CD4-positive, alpha-beta T cell treated with Interleukin-12 subunit alpha and Interleukin-12 subunit beta, for 1 hour (primary cell): ENCODE measurements at places on chromosomes 4 and X.

GRCh38 chrX:155757046-155757759 lies 123.9 kb upstream of the VAMP7 start:
- no peak for DNase-seq

DNA sequence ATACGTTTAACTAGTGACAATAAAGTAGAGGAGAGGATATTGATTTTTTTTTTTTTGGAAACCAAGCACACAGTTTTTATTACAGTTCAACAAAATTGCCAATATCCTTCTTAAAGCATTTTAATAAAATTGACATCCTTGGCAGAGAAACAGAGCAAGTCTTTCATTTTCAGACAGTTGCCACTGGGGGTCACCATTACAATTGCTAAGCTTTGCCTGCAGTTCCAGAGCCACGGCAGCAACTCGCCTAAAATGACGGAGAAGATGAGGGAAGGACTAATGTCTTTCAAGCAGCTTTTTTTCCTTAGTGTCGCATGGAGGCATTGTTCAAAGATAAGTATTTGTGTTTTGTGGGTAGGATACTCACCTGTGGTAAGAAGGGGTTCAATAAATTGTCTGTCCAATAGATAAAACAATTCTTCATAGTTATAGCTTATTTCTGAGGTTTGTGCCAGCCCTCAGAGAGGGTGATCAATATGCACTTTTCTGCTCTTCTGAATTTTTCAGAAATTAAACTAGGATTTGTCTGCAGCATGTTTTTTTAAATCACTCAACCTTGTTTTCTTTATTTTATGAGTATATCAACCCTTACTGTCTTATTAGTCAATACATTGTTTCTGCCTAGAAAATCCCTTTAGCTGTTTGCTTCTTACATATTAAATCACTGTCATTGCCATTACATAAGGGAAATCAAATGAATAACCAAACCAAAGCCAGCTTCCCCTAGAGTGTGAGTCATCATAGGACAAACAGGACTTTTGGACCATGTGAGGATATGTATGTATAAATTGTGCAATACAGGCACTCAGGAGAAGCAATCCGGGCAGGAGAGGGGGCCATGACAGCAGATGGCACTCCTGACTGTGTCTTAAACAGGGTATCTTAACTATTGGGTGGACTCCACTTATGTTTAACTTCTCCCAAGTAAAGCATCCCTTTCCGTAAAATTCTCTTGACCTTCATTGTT lies 508.1 kb upstream of the ARX start:
- DNase-seq, result no peak

- no peak for DNase-seq
Observed at GRCh38 chr4:122764071-122764820, 31.7 kb downstream of the BBS12 start.

- DNase-seq, result peak; percentile 35
Observed at GRCh38 chrX:120560405-120560841, 339 bp downstream of the CUL4B start.

GRCh38 chr4:7805533-7806337 lies 133.9 kb downstream of the AFAP1 start:
- no peak for DNase-seq

DNA sequence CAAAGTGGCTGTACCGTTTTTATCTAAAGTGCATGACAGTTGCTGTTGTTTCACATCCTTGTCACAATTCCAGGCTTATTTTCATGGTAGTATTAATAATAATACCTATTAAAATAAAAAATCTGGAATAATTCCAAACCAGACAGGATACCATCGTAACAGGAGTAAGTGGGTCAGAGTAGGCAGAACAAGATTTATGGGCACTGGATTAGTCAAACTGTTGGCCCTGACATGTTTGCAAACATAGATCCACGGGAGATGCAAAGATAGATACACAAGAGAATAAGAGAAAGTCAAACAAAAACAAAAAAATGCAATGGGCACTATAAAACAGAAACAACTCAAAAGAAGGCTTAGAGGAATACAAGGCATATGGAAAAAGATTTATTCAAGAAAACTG lies 449.5 kb upstream of the HS3ST1 start:
- no peak for DNase-seq

DNA sequence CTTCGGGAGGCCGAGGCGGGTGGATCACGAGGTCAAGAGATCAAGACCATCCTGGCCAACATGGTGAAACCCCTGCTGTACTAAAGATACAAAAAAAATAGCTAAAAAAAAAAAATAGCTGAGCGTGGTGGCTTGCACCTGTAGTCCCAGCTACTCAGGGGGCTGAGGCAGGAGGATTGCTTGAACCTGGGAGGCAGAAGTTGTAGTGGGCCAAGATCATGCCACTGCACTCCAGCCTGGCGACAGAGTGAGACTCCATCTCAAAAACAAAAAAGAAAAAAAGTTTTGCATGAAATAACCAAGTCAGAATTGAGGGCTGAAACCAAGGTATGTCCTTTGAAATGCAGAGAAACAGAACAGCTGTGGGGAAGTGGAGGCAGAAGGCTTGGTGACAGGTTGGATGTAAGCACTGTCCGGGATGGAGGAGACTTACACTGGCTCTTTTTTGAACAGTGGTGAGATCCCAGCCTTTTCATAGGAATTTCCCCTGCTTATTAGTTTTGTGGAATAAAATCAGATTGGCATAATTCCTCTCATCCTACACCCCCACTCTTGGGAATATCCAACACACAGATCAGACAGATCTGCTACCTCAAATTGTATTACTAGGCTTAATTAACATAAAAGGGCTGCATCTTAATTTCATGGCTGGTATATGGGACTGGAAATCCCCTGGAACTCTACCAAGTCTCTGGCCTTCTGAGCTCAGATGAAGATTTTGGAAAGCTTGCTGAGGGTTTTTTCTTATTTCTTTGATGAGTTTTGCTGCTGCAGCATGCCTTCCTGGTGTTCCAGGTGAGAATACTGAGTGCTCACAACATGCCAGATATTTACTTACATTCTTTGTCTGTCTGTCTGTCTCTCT lies 18.8 kb upstream of the C4orf36 start:
- no peak for DNase-seq

GRCh38 chrX:134721766-134722532 lies 63.7 kb upstream of the PLAC1 start:
- DNase-seq, result no peak

GRCh38 chrX:50579955-50580354 lies 109.3 kb upstream of the DGKK start:
- peak; percentile 49 for DNase-seq

GRCh38 chr4:183763990-183764754 lies 105.1 kb downstream of the TRAPPC11 start:
- DNase-seq, result no peak

GRCh38 chrX:7568597-7568996 lies 274.4 kb upstream of the VCX start:
- DNase-seq, result no peak

- no peak for DNase-seq
Observed at GRCh38 chrX:19440713-19441112, 74.6 kb downstream of the MAP3K15 start.

GRCh38 chrX:40090050-40090804 lies 7.5 kb downstream of the BCOR start:
- no peak for DNase-seq

DNA sequence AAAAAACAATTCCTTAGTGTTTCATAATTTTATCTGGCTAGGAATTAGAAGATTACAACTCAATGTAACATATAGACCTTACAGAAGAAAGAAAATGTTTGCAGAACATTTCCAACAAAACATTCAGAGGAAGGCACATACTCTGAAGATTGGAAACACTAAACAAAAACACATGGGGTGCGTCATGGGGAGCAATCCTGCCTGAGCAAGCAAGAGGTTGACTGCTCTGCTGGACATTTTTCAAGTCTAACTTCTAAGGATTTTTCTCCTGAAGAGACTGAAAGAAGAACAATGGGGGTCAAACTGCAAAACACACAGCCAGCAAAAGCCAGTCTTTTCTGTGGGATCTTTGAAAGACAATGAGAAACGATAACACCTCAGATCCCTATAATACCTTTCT lies 182.8 kb downstream of the GUCY2F start:
- no peak for DNase-seq

GRCh38 chr4:15031197-15031596 lies 28.9 kb downstream of the CPEB2 start:
- DNase-seq, result no peak

GRCh38 chr4:176675810-176676209 lies 116.9 kb downstream of the VEGFC start:
- no peak for DNase-seq

- no peak for DNase-seq
Observed at GRCh38 chr4:136644279-136644678, 888.0 kb downstream of the PCDH18 start.

DNA sequence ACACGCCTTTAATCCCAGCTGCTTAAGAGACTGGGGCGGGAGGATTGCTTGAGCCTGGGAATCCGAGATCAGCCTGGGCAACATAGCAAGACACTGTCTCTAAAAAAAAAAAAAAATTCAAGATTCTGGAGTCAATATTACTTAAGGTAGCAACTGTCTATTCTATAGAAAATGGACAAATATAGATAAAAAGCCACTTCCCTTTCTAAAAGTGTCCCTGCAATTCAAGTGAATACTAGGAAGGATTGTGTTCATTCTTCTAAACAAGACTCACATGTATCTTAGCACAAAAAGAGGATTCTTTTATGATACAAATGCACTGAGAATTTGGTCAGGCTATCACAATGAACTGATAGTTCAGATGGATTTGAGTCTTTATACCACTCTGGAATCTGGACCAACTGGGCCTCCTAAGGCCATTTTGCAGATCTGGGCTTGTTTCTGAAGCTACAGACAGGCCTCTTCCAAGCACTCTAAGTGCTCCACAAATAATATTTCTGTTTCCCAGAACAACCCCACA lies 7.0 kb downstream of the PKD2 start:
- no peak for DNase-seq

DNA sequence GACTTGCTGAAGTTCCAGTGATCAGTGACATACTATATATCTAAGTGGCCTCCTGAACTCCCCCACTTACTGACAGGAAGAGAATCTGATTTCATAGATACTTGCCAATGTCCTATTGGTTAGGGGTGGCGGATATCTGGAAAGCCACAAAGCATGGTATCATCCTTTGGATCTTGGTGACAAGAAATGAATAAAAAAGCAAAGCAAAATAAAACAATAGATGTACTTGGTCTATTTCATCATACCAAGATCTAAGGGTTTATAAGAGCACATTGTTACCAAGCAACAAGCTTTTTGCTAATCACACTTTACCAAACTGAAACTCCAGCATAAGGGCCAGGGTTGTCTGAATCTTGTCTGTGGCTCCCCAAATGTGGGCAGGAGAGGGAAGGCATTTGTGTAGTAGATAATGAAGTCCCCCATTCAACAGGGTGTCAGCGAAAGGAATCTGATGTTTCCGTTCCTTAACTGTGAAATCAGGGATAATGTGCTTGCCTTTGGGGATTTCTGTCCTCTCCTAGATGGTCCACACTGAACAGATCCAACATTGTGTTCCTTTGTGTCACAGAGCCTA lies 125.0 kb upstream of the SMIM10 start:
- DNase-seq, result peak; percentile 2

- DNase-seq, result no peak
Observed at GRCh38 chr4:27714073-27714472, 853.4 kb downstream of the STIM2 start.

GRCh38 chr4:42633605-42634388 lies 23.1 kb downstream of the ATP8A1 start:
- DNase-seq, result no peak

DNA sequence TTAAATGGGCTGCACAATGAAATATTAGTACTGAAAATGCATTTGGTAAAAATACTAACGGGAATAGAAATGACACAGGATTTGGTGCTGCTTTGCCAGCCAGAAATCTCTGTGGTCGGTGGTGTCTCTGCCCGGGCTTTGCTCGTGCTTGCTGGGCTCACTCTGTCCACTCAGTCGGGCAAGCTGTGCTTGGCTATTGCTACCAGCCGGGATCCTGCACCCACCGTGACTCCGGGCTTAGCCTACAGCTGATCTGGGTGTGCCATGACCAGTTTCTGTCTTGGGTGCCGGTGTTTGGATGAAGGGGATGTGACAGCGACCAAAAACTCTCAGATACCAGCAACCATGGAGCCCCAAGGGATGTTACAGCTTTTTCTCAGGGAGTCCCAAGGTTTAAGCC lies 487.7 kb downstream of the TECRL start:
- DNase-seq, result no peak

GRCh38 chr4:85784348-85784747 lies 309.4 kb downstream of the ARHGAP24 start:
- no peak for DNase-seq

DNA sequence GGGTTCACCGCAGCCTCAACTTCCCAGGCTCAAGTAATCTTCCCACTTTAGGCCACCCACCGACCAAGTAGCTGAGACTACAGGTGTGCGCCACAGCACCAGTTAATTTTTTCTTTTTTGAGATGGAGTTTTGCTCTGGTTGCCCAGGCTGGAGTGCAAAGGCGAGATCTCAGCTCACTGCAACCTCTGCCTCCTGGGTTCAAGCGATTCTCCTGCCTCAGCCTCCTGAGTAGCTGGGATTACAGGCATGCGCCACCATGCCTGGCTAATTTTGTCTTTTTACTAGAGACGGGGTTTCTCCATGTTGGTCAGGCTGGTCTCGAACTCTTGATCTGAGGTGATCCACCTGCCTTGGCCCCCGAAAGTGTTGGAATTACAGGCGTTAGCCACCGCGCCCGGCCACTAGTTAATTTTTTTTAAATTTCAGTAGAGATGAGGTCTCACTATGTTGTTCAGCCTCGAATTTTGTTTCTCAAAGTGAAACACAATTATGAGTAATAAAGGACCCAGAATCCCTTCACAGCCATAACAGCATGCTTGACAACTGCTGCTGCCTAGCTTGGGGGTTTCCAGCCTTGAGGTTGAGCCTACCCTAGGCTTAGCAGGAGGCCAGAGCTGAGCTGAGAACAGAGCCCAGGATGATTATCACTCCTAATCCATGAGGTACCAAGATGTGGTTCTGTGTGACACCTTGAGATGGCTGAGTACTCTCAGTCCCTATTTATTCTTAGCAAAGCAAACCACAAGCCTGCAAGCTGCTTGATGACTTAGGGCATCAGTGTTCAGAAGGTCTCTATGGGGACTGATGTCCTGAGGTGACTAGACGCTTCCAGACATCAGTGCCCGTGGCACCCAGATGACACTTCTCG lies 41.6 kb upstream of the NKRF start:
- DNase-seq, result peak; percentile 69

GRCh38 chr4:182593864-182594263 lies 323.3 kb downstream of the DCTD start:
- DNase-seq, result no peak

- DNase-seq, result no peak
Observed at GRCh38 chr4:53730031-53730805, 138.9 kb upstream of the LNX1 start.

DNA sequence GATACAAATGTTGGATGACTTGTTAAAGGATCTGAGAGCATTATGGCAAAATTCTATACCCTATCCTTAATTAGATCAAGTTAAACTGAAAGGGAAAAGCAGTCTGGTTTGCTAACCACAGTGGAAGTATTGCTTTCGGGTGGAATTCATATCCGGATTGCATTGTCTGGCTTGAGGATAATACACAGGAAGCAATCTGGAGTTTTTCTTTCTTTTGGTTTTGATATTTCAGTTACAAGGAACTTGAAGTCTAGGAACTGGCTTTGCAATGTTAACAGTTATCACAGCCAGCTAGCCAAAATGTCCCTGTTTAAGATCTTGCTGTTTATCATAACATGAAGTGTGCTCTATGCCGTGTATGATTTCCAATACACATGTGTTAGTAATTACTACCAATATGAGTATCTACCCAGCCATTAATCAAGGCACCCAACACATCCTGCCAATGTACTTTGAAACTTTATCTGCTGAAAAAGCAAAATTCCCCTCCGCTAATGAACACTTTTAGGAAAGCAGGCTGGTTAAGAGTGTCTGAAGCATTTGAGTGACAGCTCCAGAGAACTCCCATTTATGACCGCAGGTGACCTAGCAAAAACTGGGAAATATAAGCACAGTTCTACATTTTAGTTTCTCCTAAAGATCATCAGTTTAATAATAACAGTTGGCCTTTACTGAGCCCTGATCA lies 146.4 kb downstream of the PALLD start:
- no peak for DNase-seq
